ENCODE measurements at places on chromosomes 3 and 15. TPM values are rescaled to one million over a fixed set of nuclear protein-coding genes. Genes with fewer than 3 reads are reported as not detected.

GRCh38 chr3:58833491-58833890 is 166.9 kb upstream of the FAM3D start:
- no peak for DNase-seq
- no peak overlapping the region for H3K4me3 ChIP-seq
- H3K27ac ChIP-seq: no peak overlapping the region
- H3K4me1 ChIP-seq: no peaks in the 10 kb centered on the region

The CCDC54 gene
- not detected for polyA plus RNA-seq

- H3K27ac ChIP-seq: peak overlapping the region; percentile 89
- peaks cover 13% of the 10 kb centered on the region for H3K36me3 ChIP-seq
- peaks cover 36% of the 10 kb centered on the region for H3K4me1 ChIP-seq
Measured at GRCh38 chr3:128051459-128051836, 789 bp upstream of the SEC61A1 start.

The EOMES gene
- 0.21 TPM for polyA plus RNA-seq

The GABRR3 gene
- not detected for polyA plus RNA-seq

DNA sequence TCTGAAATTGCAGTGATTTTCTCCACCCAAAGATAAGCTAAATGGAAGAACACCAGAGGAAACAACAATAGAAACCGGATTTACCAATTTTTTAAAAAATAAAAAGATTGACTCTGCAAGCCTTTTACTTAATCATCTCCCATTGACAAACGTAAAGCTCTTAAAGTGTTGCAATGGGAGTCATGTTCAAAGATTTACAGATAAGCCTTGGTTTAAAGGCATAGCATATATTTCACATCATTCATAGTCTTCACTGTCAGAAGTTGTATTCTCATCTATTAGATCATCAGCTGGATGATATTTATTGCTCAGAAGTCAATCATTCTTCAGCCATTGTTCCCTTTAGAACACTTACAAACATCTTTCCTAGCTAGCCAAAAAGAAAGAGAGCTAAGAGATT is 397.6 kb downstream of the GBE1 start:
- H3K4me1 ChIP-seq: no peaks in the 10 kb centered on the region
- H3K4me3 ChIP-seq: no peak overlapping the region
- no peak for DNase-seq

The CCDC14 gene
- 4.0 TPM for polyA plus RNA-seq

DNA sequence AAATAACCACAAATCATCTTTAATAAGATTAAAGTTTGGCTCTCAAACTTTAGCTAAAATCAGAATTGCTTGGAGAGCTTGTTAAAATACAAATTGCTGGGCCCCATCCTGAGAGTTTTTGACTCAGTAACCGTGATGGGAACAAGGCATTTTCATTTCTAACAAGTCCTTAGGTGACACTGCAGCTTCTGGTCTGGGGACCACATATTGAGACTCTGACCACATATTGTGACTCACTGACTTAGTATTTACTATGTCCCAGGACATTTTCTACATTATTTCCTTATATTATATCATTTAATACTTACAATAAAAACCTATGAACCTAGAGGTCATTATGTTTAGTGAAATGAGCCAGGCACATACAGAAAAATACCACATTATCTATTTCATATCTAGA is 164.5 kb downstream of the ZMAT3 start:
- H3K27ac ChIP-seq: no peak overlapping the region
- H3K36me3 ChIP-seq: no peaks in the 10 kb centered on the region
- H3K27me3 ChIP-seq: no peaks in the 10 kb centered on the region
- H3K4me3 ChIP-seq: no peak overlapping the region
- no peaks in the 10 kb centered on the region for H3K4me1 ChIP-seq

DNA sequence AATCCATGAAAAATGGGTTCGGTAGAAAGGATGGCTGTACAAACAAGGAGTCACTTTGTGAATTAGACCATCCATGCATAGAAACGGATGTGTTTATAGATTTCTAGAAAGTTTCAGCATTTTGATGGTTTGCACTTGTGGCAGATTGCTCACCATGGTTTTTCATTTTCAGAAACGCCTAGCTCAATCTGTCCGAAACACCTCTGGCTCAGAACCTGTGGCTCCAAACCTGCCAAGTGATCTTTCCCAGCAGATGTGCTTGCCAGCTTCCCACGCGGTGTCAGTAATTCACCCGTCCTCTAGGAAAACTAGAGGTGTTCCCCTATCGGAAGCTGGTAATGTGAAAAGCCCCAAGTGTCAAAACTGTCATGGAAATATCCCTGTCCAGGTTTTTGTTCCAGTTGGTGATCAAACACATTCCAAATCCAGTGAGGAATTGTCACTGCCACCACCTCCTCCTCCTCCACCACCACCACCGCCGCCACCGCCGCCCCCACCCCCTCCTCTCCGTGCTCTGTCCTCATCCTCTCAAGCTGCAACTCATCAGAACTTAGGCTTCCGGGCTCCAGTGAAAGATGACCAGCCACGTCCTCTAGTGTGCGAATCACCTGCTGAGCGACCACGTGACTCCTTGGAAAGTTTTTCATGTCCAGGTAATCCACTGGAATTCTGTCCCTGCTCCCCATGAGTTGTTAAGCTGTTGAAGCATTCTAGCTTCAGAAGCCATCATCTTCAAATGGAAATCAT is 21.2 kb downstream of the WHAMM start:
- no peak overlapping the region for H3K4me3 ChIP-seq
- H3K36me3 ChIP-seq: peaks cover 94% of the 10 kb centered on the region
- peaks cover 23% of the 10 kb centered on the region for H3K4me1 ChIP-seq
- no peak overlapping the region for H3K27ac ChIP-seq

DNA sequence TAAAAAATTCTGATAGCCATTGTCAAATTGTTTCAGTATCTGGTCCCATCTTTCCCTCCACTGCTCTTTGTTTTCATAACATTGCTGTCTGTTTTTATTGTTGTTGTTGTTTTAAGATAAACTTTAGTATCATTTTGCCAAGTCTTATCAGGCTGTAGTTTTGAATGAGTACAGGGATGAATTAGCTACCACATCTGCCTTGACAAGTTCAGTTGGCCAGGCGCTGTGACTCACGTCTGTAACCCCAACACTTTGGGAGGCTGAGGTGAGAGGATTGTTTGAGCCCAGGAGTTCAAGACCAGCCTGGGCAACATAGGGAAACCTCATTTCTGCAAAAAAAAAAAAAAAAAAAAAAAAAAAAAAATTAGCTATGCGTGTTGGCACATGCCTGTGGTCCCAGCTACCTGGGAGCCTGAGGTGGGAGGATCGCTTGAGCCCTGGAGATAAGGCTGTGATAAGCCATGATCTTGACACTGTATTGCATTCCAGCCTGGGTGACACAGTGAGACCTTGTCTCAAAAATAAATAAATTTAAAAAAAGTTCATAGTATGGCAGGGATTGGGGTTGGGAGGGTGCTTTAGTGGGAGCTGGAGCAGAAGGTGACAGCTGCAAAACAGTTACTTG is 8.3 kb upstream of the ANKDD1A start:
- H3K27me3 ChIP-seq: no peaks in the 10 kb centered on the region

The SEMA3G gene
- polyA plus RNA-seq: not detected

DNA sequence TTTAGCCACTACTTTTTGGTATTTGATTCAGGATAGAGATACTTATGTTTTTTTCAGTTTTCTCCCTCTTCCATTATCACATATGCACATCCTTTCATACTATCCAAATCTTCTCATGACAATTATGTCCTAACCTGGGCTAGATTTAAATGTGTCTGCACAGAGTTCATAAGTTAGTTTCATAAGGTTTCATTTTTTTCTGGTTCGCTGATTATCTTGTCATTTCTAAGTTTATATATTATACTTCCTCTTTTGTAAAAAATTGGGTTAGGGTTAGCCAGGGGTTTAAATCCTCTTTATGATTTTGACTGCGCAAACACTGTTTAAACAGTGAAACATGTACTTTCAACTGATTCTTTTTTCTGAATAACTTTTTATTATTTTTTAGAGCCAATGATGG is 148.6 kb downstream of the SST start:
- no peaks in the 10 kb centered on the region for H3K4me1 ChIP-seq
- no peak overlapping the region for H3K27ac ChIP-seq
- H3K4me3 ChIP-seq: no peak overlapping the region
- DNase-seq: no peak
- H3K27me3 ChIP-seq: peaks cover 3% of the 10 kb centered on the region
- no peaks in the 10 kb centered on the region for H3K36me3 ChIP-seq

DNA sequence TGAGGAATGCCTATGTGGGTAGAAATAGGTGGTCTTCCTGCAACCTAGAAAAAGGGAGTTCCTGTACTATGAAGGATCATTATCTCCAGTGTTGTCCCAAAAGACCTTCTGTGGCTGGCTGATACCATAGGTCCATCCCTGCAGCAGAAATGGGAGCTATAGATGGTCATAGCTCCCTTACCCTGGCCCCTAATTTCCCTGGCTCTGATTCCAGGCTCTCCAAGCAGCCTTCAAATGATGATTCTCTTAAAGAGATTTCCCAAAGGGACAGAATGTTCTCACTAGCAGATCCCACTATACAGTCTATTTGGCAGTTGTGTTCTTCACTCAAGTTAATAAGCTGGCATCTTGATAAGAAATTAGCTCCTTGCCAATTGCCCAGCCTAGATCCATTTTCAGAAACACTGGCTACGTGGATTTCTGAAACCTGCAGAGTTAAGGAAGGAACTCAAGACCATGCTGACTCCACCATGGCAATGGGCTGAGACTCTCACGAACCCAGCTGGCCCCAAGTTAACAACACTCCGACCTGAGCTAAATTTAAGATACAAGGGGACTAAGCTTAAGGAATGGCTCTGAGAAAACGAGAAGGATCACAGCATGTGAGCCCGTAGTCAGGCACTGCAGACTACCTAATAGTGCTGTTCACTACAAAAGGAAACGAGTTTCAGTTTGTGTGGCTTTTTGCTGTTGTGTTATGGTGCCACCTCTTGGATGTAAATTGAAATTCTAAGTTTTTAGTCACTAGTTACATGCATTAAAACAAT is 11.4 kb downstream of the C15orf40 start:
- peaks cover 4% of the 10 kb centered on the region for H3K36me3 ChIP-seq
- H3K4me1 ChIP-seq: peaks cover 5% of the 10 kb centered on the region
- peak overlapping the region; percentile 28 for H3K4me3 ChIP-seq
- H3K27me3 ChIP-seq: no peaks in the 10 kb centered on the region
- no peak overlapping the region for H3K27ac ChIP-seq

- no peaks in the 10 kb centered on the region for H3K4me1 ChIP-seq
- no peaks in the 10 kb centered on the region for H3K36me3 ChIP-seq
- no peak for DNase-seq
- H3K4me3 ChIP-seq: no peak overlapping the region
- H3K27me3 ChIP-seq: peaks cover 54% of the 10 kb centered on the region
Measured at GRCh38 chr15:73755481-73755880, 2.3 kb upstream of the INSYN1 start.

Measured in CD14-positive monocyte (primary cell).